AG04450 (cell line): ENCODE measurements at places on chromosomes 5 and 9. TPM values are rescaled to one million over a fixed set of nuclear protein-coding genes. Genes with fewer than 3 reads are reported as not detected.

DNA sequence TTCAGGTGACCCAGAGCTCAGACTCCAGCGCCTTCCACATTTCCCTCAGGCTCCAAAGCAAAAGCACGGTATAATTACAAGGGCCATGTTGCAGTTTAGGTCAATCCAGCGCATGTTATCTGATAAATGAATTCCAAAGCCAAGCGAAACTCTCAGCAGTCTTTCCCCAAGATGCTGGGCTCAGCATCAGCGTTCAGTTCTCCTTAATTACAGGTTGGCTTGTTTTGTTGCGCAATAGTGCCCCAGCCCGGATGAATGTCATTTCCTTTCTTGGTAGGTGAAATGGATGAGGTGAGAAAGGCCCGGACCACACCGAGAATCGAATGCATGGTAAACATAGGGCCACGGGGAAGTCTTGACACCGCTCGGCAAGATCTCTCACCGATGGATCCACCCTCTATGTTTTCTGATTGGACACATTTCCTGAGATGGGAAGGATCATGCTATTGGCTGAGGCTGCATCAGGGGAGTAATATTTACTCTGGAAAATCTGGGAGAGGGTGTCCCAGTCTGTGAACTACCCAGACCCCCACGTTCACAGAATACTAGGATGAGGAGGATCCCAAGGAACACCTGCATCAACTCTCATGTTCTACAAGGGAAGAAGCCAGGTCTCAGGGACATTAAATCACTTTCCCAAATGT, 221.2 kb upstream of the ANKRD55 start:
- no peak for DNase-seq

TLR4 gene
- polyA plus RNA-seq, result not detected in 2 replicates

DNA sequence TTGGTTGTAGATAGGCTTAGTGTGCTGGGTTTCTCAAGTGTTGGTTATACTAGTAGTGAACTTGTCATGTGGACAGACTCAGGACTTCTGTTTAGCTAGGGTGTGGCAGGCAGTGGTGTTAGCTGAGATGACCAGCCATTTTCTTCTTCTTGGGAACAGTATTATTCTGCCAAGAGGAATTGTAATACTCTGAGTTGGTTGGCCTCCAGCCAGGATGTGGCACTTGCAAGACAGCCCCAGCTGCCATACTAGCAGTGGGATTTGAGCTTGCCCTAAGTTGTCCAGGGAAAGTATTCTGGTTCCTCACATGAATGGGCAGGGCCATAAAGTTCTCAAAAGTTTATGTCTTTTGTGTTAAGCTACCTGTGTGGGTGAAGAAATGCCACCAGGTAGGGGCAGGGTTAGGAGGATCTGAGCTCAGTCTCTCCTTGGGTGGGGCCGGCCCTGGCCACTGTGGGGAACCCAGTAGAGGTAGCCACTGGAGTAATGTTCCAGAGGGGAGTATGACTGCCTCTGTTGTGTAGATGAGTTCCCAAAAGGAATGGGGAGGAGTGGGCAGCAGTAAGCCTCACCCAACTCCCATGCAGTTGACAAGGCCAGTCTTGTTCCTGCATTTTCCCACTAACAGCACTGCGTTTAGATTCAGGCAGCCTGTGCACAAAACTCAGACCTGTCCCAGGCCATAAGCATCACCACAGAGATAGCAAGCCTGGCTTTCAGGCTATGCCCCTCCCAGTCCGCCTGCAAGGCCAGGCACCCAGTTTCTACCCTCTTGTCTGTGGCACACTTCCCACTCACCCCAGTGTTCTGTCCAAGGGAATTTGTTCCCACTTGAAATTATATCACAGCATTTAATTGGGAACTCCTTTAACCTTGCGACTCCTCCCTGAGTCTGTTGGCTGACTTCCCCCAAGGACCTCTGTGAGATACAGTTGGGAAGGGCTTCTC, 250.7 kb downstream of the ANXA1 start:
- DNase-seq, result no peak

- no peak for DNase-seq
These were observed 56.1 kb upstream of the PIP5K1B start for GRCh38 chr9:68648971-68649370.

DNA sequence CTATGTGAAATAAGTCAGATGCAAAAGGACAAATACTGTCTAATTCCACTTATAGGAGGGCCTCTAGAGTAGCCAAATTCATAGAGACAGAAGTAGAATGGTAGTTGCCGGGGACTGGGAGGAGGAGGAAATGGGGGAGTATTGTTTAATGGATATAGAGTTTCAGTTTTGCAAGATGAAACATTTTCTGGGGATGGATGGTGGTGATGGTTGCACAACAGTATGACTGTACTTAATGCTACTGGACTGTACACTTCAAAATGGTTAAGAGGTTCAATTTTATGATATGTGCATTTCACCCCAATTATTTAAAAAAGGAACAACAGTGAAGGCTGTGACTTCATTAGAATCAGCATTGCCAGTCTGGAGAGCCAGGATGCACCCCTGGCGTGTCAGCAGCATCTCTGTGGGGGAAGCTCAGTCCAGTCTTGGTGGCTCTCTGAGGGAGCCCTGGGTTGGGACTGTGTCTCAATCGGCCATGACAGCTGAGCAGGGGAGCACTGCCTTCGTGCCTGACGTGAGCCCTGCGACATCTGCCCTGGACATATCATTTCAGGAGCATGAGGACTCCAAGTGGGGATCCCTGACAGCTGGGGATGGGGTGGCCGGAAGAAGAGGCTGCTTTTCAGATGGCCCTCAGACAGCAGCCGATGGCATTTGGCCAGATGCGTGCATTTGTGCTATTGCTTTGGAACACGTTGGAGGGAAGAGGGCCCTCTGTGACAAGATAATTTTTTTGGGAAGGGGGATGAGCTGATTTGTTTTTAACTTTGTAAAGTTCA, 130.8 kb upstream of the STC2 start:
- DNase-seq, result peak; percentile 53

BARHL1 gene
- polyA plus RNA-seq, result not detected in 2 replicates

TNPO1 gene
- 110 and 134 TPM in 2 replicates for polyA plus RNA-seq

- no peak for DNase-seq
These were observed 1.8 kb downstream of the MRPL36 start for GRCh38 chr5:1797855-1798254.

DNA sequence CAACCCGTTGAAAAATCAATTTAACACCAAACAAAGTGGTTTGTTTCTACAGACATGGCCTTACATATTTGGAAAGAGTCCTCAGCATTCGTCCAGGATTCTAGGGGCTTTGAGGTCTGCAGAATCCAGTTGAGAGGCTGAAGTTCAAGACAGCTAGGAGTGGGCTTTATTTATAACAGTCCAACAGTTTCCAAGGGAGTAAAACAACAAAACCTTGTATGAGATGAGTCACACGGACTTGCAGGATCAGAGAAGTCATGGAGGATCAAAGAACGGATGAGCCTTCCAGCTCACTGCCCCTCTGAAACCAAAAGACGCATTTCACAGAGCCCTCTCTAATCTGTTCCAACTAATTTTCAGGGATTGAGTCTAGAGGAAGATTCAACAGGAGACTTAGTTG, 11.1 kb upstream of the ESM1 start:
- DNase-seq, result no peak

DNA sequence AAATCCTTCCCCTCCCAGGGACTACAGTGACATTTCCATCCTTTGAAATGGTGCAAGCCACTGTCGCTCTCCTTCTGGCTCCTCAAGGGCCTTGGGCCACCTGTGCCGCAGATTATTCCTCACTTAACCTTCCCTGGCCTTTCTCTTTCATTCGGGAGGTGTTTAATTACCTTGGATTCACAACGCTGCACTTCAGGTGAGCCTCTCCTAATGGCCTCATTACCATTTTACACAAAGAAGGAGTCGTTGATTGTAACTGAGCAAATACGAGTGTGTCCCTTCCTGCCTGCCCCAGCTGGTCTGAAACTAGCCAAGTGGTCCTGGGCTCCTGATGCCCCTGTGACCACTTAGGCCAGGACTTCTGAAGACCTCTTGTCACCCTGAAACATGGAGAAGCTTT, 205.0 kb downstream of the CRB2 start:
- no peak for DNase-seq

DNA sequence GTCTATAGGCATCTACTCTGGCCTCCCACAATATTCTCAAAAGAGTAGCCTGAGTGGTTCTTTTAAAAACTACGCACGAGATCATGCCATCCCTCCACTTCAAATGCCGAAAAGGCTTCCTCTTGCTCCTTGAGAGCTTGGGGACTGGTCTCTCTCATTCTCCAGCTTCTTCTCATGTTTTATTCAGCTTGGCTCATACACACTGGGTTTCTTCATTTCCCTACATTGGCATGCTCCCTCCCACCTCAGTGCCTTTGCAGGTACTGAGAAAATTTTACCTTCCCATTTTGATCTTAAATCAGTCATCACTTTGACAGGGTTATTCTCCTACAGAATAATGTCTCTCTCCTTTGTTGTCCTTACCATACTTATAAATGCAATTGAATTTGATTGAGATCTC, 20.4 kb downstream of the PRLR start:
- no peak for DNase-seq

- no peak for DNase-seq
These were observed 161.9 kb downstream of the ZSWIM6 start for GRCh38 chr5:61493973-61494372.

YIPF5 gene
- 94.0 and 142 TPM in 2 replicates for polyA plus RNA-seq

CDO1 gene
- polyA plus RNA-seq, result 2.0 and 2.2 TPM in 2 replicates

SNCAIP gene
- polyA plus RNA-seq, result 10.7 and 12.3 TPM in 2 replicates

GABRB2 gene
- not detected in 2 replicates for polyA plus RNA-seq

GRCh38 chr5:69276422-69277174, 41.9 kb downstream of the CDK7 start:
- no peak for DNase-seq

GRCh38 chr9:8686516-8686915, 886.9 kb upstream of the DMAC1 start:
- DNase-seq, result no peak

DNA sequence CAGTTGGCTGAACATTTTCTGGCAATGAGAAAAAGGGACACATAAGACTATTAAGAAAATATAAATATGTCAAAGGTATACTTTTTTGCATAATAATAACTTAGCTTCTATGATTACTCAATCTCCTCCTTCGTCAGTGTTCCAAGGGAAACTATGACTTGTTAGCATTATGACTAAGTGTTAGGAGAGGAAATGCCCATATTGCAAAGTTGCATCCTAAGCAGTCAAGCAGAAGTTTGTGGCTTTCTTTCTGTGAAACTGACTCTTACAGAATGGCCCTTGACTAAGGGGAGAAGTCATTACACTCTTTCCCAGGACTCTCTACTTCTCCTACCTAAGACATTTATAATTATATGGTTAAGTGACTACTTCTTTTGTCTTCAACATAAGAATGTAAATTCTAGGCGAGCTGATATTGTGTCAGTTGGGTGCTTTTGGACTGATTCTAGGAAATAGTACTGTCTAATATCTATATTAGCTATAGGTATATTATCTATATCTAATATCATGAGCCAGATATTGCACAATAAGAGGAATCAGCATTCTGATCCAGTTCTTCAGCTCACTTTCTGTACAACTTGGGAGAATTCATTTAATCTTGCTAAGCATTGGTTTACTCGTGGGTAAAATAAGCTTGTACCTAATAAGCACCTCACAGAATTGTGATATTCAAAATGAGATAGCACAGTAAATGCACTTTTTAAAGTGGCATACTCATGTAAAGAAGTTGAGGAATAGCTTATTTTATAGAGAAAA, 16.4 kb upstream of the SPINK6 start:
- DNase-seq, result no peak

WDR38 gene
- not detected in 2 replicates for polyA plus RNA-seq

GRCh38 chr5:93572101-93572607, 8.9 kb downstream of the NR2F1-AS1 start:
- DNase-seq, result no peak

DNA sequence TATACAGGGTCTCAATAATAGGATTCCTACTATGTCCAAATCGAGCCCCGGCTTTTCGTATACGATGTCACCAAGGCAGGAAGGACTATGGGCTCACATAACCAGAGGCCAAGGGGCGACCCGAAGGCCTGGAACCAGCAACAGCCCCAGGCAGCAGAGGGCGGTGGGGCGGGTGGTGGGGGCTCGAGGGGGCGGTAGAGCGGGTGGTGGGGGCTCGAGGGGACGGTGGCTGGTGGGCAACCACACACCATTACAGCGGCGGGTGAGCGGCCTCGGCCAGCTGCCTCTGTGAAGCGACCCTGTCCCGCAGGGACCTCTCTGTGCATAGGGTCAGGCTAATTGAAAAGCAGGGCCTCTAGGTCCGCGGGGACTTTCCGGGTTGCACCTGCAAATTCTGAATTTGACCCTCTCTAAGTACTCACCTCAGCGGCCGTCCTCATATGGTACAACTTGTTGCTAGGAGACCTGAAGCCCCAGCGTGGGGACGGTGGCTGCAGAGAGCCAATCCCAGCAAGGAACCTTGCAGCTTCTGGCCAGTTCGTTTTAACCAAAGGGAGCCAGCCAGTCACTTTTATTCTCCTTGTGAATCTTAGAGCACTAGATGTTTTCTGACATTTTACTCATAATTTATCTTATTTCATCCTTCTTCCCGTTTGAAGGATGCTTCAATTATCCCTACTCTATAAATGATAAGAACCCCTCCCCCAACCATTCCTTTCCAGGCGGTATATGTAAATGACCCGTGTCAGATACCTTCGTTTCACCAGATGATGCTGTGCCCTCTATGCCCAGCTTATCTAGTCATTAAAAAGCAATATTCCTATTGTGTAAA, at the start of gene NME5:
TSS of gene NME5 (minus strand) at position 480 of the 832 bp plus-strand sequence. CDS start 648 bp downstream, outside the sequence.
- DNase-seq, result no peak

ENG gene
- polyA plus RNA-seq, result 17.2 and 34.2 TPM in 2 replicates

DNA sequence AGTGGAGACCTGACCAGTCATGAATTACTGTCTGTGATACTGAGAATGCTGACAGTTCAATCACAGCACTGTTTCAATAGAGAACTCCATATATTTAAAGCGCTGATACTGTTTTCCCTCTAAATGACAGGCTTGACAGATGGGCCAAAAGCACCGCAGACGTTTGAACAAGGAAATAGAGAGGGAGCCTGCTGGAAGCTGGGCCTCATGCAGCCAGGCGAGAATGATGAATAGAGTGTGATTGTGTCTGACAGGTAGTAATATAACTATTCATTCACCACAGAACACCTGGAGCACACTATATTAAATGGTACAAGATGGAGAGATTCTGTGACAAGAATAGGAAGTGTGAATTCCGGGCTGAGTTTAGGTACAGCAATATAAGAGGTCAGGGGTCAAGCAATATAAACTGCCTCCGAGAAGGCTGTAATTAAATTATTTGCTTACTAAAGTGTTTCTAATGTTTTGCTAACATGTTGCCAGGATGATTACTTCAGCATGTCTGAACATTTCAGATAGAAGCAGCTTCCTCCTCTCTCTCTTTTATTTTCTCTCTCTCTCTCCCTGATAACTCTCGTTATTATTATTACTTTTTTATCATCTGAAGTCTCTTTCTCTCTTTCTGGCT, 297.7 kb downstream of the CSNK1G3 start:
- no peak for DNase-seq

- no peak for DNase-seq
These were observed 8.3 kb upstream of the ZBTB34 start for GRCh38 chr9:126852086-126852688.
